ENCODE measurements at places on chromosomes 4 and X.

- DNase-seq: no peak
These were observed 744.6 kb upstream of the IGFBP7 start for GRCh38 chr4:57854748-57855147.

- DNase-seq: no peak
These were observed 117.3 kb downstream of the FAM133A start for GRCh38 chrX:93791304-93791703.

DNA sequence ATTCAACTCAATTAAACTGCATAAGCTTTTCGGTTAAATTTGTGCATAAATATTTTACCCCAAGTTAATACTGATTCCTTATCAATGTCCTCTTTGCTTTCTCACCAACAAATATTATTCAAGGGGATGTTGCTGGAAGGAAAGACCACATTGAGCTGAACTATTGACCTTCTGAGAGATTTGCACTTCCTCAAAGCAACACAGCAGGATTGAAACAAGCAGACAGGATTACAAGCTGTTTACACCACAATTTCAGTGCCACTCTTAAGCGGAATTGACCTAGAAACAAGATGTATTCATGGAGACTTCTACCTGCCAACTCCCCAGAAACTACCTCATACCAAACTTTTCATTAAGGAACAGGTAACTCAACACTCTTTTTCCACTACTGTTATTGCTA is 96.5 kb upstream of the DUSP21 start:
- DNase-seq: no peak

- DNase-seq: no peak
These were observed 182.5 kb upstream of the GALNT7 start for GRCh38 chr4:172986114-172986513.

DNA sequence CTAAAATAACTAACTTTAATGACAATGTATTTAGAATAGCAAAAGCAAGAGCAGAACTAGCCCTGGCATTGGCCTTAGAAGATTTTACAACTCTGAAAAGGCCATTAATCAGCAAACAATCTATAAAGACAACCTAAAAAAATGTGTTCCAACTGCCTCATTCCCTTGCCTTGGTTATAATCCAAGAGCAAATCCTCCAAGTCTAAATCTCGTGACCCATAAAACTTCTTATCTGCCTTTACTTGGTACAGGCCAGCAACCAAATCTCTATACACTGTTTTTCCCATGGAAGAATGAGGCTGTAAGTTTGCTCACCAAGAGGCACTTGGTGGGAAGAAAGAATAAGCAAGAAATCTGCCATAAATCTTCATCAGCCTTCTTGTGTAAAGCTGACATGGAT is 175.3 kb upstream of the MID1 start:
- no peak for DNase-seq

- DNase-seq: no peak
These were observed 47.6 kb downstream of the CRMP1 start for GRCh38 chr4:5845035-5845905.

- no peak for DNase-seq
These were observed 37.3 kb upstream of the PRSS12 start for GRCh38 chr4:118390121-118390520.

GRCh38 chr4:186345184-186345583 is 79.2 kb downstream of the F11 start:
- DNase-seq: no peak

Measured in activated CD4-positive, alpha-beta T cell treated with anti-CD3 and anti-CD28 coated beads, Interleukin-2, amount 50 U/mL, for 4 hours (primary cell).